ENCODE measurements at places on chromosomes 5 and 9. TPM values are rescaled to one million over a fixed set of nuclear protein-coding genes. Genes with fewer than 3 reads are reported as not detected.

MAMDC4 gene
- 3.5 TPM for total RNA-seq

SMIM33 gene
- total RNA-seq: not detected

FOXD4L5 gene
- total RNA-seq: 0.07 TPM

RAB3C gene
- not detected for total RNA-seq

Measured in foreskin keratinocyte (primary cell).